Esophagus squamous epithelium (tissue), 5 donors: ENCODE measurements at places on chromosomes 7 and 10. TPM values are rescaled to one million over a fixed set of nuclear protein-coding genes. Genes with fewer than 3 reads are reported as not detected.

Gene ADAP1
- total RNA-seq = 13.0 TPM

GRCh38 chr7:131737746-131738465 lies 181.5 kb upstream of the PODXL start:
- no peak overlapping the region for H3K27ac ChIP-seq
- no peaks in the 10 kb centered on the region for H3K4me1 ChIP-seq
- no peak for DNase-seq

GRCh38 chr7:2309889-2310331 lies 4.3 kb downstream of the SNX8 start:
- H3K36me3 ChIP-seq = no peaks in the 10 kb centered on the region
- H3K4me3 ChIP-seq = no peak overlapping the region
- peaks cover 29% of the 10 kb centered on the region for H3K4me1 ChIP-seq

DNA sequence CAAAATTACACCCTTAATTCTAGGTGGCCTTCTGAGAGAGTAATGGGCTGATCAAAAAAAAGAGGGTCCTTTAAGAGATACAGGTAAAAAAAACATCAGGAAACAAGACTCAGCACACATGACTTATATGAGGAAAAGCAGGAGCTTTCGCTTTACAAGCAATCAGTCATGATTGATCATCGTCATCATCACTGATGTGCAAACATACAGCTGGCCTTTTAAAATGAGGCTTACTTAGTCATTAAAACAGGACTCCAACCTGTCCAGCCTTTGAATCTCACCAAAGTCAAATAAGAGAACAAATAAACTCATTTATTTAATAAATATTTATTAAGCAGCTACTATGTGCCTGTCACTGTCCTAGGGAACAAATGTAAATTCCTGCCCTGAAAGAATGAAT lies 255.3 kb downstream of the SKAP2 start:
- no peak overlapping the region for H3K4me3 ChIP-seq
- H3K36me3 ChIP-seq = no peaks in the 10 kb centered on the region
- no peak for DNase-seq
- no peaks in the 10 kb centered on the region for H3K27me3 ChIP-seq
- H3K27ac ChIP-seq = no peak overlapping the region

GRCh38 chr10:86221442-86222335 lies 144.9 kb downstream of the GRID1 start:
- no peak overlapping the region for H3K27ac ChIP-seq
- H3K4me3 ChIP-seq = no peak overlapping the region
- H3K36me3 ChIP-seq = no peaks in the 10 kb centered on the region
- no peaks in the 10 kb centered on the region for H3K4me1 ChIP-seq

Gene AGBL3
- total RNA-seq = 3.6 TPM

DNA sequence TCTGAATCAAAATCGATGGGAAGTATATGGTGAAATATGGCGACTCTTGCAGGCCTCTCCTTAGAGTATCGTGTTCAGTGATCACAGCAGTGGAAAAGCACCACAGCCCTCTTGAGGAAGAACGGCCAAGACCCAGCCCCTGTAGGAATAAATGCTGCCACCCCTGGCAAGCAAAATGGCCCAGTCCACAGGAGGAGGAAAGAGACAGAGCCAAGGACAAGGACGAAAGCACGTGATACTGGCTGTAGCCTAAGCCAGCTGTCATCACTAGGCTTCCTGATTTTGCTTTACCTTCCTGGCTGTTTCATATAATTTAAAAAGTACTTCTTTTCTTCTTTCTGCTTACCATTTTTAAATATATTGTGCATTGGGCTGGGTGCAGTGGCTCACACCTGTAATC lies 395.0 kb upstream of the SHH start:
- no peaks in the 10 kb centered on the region for H3K36me3 ChIP-seq
- no peak overlapping the region for H3K4me3 ChIP-seq
- no peak for DNase-seq
- H3K27ac ChIP-seq = no peak overlapping the region

Gene FFAR4
- total RNA-seq = 0.26 TPM

Gene CYP3A5
- 34.5 TPM for total RNA-seq

Gene CFAP43
- not detected for total RNA-seq
